MCF 10A (cell line): ENCODE measurements at places on chromosomes 2 and 18.

DNA sequence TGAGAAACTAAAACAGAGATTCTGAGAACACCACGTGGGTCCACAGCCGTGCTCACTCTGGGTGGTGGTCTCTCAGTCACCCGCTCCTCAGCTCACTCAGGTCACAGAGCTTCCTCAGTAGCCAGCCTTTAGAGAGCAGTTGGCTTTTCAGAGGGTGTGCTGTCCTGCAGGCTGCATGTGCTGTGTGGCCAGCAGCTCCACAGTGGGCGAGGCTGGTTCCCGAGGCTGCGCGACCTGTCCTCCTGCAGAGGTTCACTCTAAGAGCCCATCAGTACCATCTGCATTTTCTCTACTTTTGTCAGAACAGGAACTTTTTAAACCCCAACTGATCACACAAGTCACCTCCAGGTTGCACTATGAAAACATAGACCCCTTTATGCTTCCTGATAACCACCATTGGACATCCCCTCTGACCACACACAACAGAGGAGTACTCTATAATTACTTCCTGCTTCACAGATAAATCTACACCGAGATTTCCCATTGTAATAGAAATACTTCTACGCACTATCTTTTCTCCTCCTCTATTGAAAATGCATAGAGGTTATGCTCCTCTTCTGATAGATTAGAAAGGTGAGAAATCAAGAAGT, 93.1 kb downstream of the GYPC start:
- DNase-seq = no peak

- DNase-seq = peak; percentile 81
Measured at GRCh38 chr2:64646007-64646880, 7.5 kb downstream of the SERTAD2 start.

DNA sequence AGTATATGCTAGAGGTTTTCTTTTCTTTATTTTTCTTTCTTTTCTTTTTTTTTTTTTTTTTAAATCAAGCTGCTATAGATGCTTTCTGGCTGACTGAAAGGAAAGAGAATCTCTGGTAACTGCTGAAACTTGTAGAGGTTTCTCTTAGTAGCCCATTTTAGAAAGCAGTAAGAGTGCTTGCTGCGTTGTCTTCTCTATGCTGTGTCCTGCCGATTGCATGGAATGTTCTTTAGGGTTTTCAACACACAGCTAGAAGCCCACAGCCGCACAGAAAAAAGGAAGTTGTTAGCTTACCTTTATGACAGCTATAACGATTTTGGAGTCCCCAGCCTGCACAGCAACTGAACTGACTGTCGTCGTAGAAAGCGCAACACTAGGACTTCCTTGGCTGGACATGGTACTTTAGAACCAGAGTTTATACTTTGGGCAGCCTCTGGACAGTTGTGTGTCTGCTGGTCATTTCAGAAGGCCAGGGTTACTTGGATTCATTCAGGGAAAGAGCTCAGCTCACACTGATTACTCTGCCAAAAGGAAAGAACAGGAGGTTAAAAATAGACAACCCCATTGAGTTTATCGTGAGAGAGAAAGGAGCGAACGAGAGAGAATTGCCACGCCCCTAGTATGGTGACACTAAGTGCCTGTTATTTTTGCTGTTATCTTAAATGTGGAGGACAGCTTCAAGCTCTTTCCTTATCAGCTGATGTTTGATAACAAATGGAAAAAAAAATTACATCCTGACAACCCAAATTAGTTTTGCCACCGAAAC, at the start of gene CCDC141:
CCDC141 (minus strand) TSS at position 592 of the 766 bp plus-strand sequence; CDS start at position 396, 196 bp downstream.
- DNase-seq = no peak

DNA sequence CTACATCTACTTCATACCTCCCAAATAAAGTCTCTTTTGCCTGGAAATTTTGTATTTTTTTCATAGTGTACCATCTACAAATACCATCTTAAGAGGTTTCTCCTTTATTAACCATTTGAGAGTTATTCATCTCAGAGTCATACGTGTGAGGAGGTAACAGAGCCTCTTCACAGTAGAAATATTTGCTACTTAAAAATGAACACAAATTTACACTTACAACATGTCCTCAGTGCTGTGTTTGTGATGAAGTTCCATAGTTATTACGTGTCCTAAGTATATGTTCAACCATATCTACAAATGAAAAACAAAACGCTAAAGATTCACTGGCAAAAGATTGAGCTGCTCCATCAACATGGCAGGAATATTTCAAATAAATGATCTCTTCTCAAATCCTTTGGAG, 48.5 kb upstream of the HNRNPA3 start:
- DNase-seq = no peak

GRCh38 chr2:47935071-47935470, 28.8 kb upstream of the FBXO11 start:
- no peak for DNase-seq

- no peak for DNase-seq
Measured at GRCh38 chr18:46184727-46185126, 80.5 kb downstream of the HAUS1 start.

DNA sequence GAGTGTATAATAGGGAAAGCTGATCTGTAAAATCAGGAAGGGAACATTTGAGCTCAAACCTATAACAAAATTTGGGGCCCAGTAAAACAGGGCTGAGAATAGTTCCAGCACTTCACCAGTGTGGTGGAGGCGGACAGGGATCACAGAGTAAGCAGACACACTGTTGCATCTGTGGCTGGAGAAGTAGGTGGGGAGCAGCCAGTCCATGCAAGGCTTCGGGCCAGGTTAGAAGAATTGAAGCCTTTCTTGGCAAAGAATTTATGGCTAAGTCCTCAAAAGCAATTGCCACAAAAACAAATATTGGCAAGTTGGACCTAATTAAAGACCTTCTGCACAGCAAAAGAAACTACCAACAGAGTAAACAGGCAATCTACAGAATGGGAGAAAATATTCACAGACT, 93.8 kb upstream of the ZBTB14 start:
- no peak for DNase-seq
